Brain pericyte (primary cell): ENCODE measurements at places on chromosomes 13 and 19.

DNA sequence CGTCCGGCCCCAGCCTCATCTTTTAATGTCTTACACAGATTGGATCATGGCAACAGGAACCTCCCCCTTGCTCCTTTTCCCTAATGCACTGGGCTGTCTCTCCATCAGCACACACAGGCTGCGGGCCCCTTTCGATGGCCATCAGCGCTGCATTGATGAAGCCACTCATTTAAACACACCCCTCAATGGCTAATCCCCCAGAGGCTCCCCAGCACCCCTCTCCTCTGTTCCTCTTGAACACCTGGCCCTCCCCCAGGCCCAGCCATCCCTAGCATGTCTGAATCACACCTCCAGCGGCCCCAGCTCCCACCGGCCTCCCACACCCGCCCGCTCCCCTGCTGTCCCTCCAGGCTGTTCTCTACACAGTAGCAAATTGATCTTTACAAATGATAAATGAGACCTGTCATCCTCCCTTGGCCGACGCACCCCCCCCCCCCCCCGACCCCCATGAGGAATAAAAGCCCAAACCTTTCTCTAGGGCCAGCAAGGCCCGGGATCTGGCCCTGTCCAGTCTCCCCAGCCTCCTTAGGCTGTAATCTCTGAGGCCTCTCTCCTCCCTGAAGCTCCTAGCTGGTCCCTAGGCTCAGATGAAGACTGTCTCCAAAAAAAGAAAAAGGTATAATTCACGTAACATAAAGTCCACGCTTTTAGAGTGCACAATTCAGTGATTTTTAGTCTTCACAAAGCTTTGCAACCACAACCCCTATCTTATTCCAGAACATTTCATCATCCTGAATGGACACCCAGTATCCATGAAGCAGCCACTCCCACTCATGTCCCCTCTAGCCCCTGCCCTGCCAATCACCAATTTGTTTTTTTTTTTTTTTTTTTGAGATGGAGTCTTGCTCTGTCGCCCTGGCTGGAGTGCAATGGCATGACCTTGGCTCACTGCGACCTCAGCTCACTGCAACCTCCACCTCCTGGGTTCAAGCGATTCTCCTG, 7.4 kb downstream of the RPL28 start:
- DNase-seq: no peak

DNA sequence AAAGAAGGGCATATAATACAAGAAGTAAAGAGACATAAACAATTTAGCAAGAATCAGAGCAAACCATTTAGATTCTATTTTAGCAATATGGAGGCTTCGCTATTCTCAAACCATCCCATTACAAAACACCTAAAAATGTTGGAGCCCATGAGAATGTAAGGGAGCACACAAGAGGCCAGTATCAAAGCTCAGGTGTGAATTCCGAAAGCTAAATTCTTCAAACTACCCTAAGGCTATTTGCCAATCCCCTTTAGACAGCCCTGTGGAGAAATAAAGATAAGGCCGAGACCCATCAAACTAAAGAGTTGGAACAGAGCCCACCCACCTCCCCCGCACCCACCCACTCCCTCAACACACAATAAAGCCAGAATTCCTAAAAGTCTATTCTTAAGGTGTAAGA, 210.8 kb upstream of the MAB21L1 start:
- no peak for DNase-seq

GRCh38 chr19:19039901-19040300, 6.5 kb downstream of the ARMC6 start:
- no peak for DNase-seq

DNA sequence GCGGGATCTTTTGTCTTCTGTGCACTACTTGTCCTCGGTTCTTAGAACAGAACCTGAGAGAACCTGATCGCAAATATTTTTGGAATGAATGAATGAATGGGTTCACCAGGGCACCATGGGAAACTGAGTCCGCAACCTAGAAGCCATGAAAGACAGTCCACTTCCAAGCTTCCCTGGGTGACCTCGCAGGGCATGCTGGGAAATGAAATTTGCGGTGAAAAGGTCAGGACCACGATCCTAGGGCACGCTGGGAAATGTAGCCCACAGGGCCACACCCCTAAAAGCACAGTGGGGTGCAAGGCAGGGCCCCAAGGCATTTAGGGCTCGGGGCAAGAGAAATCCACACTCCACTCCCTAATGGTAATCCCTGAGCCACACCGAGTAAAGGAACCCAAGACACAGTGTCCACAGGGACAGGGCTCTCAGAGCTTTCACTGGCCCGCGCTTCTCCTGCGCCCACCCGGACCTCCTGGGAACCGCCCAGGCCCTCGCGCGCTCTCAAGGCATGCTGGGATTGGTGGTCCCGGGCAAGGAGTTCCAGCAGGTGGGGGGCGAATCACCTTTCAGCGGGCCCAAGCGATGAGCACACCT, 1.1 kb upstream of the PPP1R12C start:
- no peak for DNase-seq

DNA sequence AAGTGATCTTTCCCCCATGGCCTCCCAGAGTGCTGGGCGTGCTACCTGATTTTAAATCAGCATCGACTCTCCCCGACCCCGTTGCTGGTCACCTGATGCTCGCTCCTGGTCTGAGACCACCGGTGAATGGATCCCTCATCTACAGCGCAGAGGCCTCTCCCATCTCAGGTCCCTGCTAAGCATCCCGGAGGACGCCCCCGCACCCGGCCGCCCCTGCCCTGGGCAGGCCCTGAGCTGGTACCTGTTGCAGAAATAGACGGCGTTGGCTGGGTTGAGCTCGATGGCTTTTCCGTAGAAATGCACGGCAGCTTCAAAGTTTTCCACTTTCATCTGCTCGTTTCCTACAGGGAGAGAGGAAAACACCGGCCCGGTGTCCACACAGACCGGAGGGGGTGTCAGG, 18.1 kb downstream of the SGTA start:
- DNase-seq: no peak

- DNase-seq: no peak
Measured at GRCh38 chr19:54029301-54029700, 34.4 kb downstream of the VSTM1 start.

- DNase-seq: no peak
Measured at GRCh38 chr13:112651311-112651710, 38.5 kb upstream of the ATP11A start.

GRCh38 chr13:27605099-27605498, 15.2 kb downstream of the LNX2 start:
- DNase-seq: no peak

GRCh38 chr19:35204799-35205732, 23.5 kb downstream of the FAM187B start:
- no peak for DNase-seq

DNA sequence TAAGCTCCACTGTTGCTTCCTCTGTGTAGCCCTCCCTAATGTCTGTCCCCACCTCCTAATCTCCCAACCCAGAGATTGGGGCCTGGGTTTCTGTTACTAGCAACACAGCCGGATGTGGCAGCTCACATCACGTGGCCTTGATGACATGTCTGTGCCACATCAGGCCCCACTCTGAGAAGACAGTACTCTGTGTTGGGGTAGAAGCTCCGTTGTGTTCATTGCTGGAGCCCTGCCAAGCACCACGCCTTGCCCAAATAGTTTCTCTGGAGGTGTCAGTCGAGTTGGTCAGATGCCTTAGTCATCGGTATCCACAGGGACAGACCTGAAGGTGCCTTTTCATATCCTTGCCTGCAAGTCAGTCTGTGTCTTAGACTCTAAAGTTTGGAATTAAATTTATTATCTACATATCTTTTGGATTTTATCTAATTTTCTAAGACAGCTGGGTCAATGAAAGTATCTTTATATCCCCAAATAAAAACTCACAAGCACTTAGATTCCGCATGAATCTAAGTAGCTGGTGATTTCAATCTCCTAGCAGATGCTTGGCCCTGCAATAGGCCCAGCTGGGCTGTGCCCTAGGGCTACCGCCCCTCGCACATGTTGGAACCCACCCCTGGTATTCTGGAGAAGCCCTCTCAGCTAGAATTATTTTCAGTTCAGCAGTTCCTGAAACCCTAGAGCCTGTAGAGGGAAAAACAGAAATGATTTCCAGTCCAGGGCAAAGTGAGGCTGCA, 204.0 kb upstream of the TSHZ3 start:
- no peak for DNase-seq
